Cardiac fibroblast (primary cell): ENCODE measurements at places on chromosomes 2 and 18.

- no peak for DNase-seq
Observed at GRCh38 chr2:147068071-147068470, 776.8 kb upstream of the ACVR2A start.

- DNase-seq, result no peak
Observed at GRCh38 chr2:33343387-33343895, 133.0 kb upstream of the RASGRP3 start.

GRCh38 chr2:237571551-237571950 lies 5.2 kb downstream of the PRLH start:
- DNase-seq, result no peak

- peak; percentile 33 for DNase-seq
Observed at GRCh38 chr2:191699341-191699945, 21.5 kb downstream of the NABP1 start.

GRCh38 chr2:48424866-48425265 lies 105.1 kb upstream of the STON1 start:
- DNase-seq, result no peak

DNA sequence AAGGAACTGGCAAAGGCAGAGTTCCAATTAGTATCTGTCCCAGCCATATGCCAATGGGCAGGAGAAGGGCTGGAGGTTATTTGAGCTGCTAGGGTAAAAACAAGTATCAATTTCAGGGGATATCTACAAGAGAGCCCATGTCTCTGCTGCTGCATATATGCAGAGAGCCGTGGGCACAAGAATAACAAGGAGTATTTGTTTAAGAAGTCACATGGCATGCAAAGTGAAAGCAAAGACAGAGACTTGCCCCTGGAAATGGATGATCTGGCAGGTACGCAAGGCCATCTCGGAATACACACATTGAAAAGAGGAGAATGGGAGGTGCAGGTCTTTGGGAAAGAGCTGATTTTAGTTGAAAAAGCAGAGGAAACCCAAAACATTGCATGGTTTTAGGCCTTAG lies 170.6 kb downstream of the EVA1A start:
- DNase-seq, result no peak

DNA sequence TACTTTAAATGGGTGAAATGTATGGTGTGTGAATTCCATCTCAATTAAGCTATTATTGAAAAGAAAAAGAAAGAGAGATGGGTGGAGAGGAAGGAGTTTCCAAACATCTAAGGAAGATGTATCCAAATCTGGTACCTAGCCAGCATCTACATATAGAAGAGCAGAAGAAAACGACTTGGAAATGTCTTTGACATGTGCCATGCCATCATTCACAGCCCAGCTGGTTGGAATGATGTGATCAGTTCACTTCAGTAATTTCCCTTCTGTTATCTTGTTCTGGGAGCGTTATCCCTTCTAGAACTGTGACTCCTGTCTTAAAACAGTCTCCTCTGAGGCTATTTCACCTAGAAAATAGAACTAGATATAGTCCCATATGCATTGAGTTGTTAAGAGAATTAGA lies 312.8 kb upstream of the GYPC start:
- no peak for DNase-seq

DNA sequence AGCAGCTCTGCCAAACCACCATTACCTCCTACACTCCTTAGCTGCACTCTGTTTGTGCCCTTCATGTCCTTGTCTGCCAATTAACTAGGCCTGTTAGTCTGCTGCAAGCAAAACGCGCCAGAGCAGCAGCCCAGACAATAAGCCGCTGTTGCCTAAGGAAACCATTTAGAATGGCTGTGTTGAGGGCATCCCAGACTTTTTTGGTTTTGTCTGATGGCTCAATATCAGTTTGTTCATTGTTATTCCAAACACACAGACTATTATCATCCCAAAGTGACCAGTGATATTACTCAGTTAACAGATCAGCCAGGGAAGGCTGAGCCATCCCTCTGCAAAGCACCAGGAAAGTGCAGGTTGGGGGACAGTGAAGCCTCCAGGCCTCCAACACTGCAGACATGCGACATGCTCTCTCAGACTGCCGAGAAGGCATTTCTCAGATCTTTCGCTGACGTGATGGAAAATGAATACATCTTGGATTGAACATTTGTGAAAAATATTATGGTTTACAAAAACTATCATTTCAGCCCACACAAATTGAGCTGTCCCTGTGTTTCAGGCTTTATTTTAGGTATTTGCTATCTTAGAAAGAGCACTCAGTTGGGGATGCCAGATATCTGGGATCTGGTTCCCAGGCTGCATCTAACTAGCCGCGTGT lies 182.0 kb upstream of the HNRNPA3 start:
- no peak for DNase-seq

- no peak for DNase-seq
Observed at GRCh38 chr2:233989221-233989858, 61.2 kb upstream of the SPP2 start.

DNA sequence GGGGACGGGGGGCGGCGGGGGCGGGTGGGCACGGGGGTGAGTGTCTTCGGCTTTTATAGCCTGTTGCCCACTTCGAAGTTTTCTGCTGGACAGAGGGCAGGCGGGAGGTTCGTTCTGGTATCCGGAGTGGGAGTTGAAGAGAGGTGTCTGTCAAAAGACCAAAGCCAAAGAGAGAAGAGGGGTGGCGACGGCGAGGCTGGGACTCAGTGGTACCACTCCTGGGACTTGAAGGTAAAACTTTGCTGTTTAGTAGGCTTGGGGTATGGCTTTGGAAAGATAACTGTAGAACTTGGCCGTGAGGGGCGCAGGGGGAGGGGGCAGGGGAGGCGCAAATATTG lies 215.8 kb upstream of the DTNA start:
- DNase-seq, result no peak

GRCh38 chr2:74225698-74226459 lies 27.5 kb downstream of the MTHFD2 start:
- no peak for DNase-seq

DNA sequence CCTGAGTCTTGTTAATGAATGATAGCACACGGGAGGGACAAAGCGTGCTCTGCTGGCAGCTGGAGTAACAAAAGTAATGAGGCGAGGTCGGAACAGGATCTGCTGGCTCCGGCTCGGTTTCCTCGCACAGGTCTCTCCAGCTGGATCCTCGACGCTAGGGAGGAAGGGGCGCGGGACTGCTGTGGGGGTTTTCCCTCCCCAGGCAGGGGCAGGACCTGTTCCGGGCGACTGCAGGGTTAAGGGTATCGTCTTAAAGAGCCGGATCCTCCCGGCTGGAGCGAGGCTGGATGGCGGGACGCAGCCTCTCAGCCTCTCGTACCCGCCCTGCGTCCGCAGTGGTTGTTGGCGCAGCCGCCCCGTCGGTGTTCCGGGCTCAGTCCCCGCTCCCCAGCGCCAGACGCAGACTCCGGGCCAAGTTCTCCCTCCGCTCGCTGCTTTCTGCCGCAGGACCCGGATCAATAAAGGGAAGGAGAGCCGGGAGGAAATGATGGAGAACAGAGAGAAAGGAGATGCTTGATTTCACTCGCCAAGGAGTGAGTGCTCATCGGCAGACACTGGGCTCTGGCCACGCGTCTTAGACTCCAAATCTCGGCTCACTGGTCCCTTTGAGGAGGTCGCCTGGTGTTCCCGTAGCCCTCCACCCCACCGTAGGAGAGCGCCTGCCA lies 1.1 kb upstream of the LIPG start:
- peak; percentile 22 for DNase-seq

GRCh38 chr18:53629337-53629736 lies 595.1 kb downstream of the MBD2 start:
- no peak for DNase-seq

GRCh38 chr2:69955029-69955428 lies 6.4 kb downstream of the ASPRV1 start:
- peak; percentile 56 for DNase-seq

DNA sequence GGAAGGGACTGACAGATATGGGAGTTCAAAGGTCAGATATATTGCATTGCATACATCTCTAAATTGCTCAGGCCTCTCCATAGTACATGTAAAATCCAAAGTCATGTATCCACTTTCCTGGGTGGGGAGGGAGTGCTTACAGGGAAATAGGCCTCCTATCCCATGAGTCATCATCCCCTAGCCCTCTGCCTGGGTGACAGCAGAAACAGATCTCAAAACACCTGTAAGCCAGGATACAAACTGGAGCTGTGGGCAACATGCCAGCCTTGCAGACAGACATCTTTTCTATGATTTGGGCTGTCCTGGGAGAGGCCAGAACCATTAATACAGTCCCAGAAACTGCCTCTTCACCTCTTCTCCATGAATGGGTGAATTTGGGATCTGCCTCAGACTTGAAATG lies 4.8 kb downstream of the ALK start:
- DNase-seq, result no peak

GRCh38 chr2:30282721-30283120 lies 51.4 kb downstream of the LBH start:
- DNase-seq, result no peak

- no peak for DNase-seq
Observed at GRCh38 chr18:64244571-64244970, 95.7 kb upstream of the LINC00305 start.

- peak; percentile 36 for DNase-seq
Observed at GRCh38 chr2:58762176-58762781, 521.2 kb upstream of the FANCL start.
